ENCODE measurements at places on chromosomes 1 and 21.

DNA sequence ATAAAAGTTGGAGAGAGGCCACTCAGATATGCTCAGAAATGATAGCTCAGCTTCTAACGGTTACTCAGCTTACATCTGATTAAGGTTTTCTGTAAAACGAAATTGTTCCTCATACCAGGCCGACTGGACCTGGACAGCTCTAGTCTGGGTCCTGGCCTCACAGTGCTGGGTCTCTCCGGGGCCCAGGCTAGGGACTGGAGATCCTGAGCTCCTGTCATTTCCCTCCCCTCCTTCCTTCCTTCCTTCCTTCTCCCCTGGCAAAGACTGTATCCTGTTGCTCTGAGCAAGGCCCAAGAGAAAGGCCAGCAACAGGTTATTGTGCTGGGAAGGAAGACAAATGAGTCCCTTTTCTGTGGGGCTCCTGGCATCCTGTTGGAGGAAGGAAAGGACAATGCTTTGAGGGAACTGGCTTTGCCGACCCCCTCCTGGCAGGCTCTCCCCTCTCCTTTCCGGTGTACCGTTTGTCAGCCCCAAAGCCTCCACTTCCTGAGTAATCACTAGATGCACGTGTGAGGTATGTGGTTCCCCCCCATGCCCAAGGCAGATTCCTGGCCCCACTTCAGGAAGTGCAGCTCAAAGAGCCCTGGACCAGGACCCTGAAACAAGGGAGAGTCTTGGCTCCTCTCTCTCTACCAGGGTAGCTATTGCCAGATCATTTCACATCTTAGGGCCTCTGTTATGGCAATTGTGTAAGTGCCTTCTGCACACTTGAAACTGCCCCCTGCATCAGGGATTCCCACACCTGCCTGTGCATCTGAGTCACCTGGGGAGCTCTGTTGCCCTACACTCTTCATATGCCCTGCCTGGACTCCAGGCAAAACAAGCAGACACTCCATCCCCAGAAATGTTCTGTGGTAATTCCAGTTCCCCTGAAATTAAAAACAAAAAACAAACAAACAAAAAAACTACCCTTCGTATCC lies 212.7 kb upstream of the FGGY start:
- DNase-seq: no peak

- DNase-seq: no peak
Observed at GRCh38 chr1:51715369-51715768, 98.5 kb downstream of the OSBPL9 start.

DNA sequence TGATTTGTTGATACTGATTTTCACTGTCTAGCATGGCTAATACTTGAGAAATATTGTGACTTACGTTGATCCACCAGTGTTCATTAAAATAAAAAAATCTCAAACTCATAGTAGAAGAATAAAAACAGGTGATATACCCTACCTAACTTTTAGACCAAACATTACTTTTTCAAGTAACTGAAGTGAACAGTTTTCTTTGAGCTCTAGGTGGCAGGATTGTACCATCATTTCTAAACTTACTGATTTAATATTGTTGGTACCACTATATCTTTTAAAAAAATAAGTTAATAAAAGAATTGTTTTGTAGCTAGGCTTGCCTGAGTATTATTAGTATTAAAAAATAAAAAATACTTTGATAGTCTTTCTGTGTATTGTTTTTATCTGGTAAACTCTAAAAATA lies 21.5 kb downstream of the CDC73 start:
- DNase-seq: no peak

DNA sequence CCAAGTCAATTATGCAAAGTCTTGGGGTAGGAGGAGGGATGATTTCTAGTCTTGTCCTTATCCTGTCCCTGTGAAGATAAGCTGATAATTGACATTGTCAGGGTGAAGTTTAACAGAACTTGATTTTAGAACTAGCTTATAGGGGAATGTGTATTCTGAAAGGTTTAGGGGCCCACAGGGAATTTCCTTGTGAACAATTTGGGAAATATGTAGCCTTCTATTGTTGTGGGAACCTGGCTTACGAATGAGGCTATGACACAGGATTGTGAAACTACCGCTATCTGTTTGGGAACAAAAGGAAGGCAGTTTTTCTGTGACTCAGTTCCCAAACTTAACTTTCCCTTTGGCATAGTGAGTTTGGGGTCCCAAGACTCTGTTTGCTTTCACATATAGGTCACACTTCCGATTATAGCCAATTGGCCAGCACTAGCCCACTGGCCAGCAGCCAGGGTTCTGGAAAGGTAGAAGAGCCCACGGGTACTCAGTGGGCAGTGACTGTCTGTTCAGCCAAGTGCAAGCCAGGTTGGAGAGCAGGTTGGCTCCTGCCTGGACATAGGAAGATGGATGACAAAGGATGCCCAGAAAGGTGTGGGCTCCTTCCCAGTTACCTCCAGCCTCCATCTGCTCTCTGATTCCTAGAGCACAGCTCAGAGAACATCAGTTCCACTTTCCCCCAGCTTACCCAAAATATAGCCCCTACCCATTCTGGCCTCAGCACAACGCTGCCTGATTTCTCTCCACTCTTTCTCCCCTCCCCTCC lies 35.5 kb downstream of the H3-3A start:
- DNase-seq: no peak

DNA sequence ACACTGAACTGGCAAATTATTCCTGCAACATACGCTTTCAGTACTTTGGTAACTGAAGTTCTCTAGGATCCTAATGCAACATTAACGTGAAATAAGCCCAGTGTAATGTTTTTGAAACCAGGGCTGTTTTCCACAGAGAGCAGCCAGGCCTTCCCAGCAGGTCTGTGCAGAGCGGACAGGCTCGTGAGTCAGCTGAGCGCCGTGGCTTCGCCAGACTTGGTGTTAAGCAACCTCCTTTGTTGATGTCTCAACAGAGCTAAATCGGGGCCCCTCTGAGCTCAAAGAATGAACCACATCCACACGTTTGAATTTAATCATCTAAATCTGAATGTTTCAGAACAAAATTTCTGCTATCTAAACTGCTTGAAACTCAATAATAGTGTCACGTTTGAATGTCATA lies 181.8 kb upstream of the FMN2 start:
- DNase-seq: no peak

- DNase-seq: no peak
Observed at GRCh38 chr1:91406773-91407389, 2.2 kb upstream of the HFM1 start.

DNA sequence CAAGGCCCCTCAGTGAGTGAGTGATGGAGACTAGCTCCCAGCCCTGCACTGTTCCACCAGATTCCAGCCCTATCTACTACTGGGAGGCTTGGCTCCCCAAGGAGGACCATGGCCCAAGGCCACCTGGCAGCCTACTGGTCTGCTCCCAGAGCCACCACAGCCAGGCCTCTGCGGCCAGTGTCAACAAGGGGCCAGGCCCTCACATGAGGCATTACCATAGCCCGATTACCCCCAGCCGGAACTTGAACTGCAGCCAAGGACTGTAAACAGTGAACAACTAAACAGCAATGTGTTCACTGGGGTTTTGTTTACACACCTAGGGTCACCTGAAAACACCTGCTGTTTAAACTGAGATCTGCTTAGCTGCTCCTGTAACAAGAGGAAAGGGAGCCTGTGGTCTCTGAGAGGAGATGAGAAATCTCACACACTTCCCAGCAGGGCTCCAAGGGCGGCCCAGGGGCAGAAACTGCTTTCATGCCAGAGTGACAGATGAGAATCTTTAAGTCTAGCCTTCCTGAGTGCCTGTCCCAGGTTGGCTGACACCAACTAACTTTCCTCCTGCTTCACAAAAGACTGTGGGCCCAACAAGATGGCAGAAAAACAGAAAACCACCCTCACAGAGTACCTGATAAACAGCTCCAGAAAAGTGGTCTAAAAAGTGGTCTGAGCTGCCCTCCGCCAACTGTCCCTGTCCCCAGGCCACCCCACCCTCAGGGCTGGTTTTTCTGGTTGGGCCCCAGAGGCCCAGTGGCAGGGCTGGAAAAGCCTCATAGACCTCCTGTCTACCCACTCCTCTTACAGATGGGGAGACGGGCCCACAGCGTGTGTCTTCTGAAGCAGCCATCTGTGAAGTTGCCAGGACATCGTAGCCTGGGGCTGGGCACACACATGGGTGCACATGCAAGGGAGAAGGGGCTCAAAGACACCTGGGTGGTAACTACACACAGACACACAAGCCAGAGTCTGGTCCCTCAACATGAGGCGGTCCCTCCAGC lies 28.8 kb downstream of the MEF2D start:
- no peak for DNase-seq

GRCh38 chr1:204640578-204640977 lies 45.0 kb downstream of the LRRN2 start:
- no peak for DNase-seq

GRCh38 chr1:117096951-117097408 lies 24.6 kb downstream of the TRIM45 start:
- no peak for DNase-seq

DNA sequence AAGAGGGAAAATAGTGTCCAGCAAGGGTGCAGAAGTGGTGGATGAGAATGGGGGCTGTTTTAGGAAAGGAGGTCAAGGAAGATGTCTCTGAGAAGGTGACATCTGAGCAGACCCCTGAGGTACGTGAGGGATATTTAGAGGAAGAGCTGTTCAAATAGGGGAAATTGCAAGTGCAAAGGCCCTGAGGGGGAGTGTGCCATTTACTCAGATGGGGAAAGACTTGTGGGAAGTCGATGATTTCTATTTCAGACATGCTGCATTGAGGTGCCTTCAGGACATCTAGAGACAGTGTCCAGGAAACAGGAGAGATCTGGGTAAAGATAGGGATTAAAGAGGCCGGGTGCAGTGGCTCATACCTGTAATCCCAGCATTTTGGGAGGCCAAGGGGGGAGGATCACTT lies 10.4 kb upstream of the ADGRB2 start:
- DNase-seq: no peak

DNA sequence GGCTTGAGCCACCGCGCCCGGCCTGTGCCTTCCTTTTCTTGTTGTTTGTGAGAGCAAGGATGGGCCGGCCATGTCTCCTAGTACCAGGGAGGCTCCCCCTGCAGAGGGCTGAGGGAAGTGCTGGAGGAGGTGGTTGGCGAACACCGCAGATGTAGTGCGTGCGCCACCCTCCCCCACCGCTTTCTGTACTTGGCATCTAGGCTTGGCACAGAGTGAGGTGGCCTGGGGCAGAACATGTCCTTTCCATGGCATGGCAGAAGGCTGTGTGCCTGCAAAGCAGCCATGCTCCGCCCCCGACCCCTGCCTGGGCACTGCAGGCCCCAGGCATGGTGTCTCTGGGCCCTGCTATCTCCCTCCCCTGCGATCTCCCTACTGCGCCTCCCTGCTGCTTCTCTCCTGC lies 30.7 kb downstream of the ALPL start:
- no peak for DNase-seq

- DNase-seq: no peak
Observed at GRCh38 chr1:1213345-1214265, at the start of gene TNFRSF4. Gene TNFRSF4 (minus strand): TSS chr1:1214153. CDS start chr1:1214127, 26 bp downstream.

DNA sequence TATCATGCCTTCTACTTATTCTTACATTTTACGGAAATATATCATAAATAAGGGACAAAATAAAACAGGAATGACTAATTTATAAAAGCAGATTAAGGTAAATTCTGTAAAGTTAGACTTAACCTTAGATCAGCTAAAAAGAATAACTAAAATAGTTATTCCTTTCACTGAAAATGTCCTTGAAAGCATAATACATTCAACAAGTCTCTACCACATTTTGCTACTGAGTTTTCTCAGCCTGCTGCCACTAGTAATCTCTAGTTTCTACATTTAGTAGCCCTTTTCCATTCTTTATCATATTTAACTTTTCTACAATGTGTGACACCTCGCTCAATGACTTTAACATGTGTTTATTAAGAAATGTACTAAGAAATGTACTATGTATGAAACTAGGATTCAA lies 89.0 kb downstream of the DENND1B start:
- no peak for DNase-seq

GRCh38 chr1:207873055-207873890 lies 37.7 kb downstream of the CD34 start:
- DNase-seq: no peak

GRCh38 chr1:70963374-70963773 lies 84.2 kb downstream of the PTGER3 start:
- DNase-seq: no peak

DNA sequence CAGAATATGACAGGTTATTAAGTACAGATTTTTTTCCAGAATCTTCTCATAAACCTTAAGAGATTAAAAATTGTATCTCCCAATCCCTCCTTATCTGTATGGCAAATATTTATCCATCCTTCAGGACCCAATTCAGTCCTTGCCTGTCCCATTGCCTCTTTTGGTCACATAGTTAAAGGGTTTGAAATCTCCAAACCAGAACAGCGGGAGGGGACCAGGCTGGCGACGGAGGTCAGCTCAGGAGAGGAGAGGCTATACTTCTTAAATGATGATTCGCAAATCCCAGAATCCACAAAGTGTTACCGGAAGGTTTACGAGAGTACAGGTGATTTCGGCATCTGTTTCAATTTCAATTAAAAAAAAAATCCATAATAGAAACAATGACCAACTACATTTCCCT lies 572.7 kb downstream of the SMYD3 start:
- no peak for DNase-seq

GRCh38 chr1:3372317-3372716 lies 82.1 kb upstream of the ARHGEF16 start:
- no peak for DNase-seq

DNA sequence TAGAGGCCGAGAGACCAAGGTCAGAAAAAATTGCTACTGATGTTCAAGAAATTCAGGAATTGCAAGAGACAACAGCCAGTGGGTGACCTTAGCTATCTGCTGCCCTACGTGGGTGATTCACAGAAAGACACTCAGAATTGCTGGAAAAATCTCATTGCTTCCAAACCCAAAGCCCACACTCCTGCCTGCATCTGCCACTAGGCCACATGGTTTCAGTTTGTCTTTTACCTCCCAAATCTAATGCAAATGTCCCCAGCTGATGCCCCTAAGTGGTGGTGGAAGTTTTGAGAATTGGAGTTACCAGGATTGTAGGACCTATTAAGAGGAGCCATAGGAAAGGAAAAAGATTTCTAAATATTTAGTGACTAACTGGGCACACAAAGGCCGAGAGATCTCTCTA lies 341.5 kb upstream of the CHRM3 start:
- no peak for DNase-seq

DNA sequence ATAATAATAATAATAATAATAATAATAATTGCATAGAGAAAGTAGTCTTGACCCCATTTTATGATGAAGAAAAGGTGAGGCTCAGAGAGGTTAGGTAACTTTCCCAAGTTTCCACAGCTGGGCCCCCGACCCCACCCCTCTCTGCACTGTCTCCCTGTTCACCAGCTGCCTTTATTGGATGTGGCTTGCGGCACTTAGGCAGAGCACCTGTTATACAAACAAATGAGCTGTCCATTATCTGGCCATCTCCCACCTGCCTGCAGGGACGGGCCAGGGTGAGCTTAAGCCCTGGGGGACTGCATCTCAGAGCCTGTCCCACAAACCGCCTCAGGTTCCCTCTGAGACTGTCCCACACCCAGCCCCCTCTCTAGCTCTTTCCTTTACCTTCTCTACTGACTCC lies 10.1 kb upstream of the EFNA1 start:
- no peak for DNase-seq

DNA sequence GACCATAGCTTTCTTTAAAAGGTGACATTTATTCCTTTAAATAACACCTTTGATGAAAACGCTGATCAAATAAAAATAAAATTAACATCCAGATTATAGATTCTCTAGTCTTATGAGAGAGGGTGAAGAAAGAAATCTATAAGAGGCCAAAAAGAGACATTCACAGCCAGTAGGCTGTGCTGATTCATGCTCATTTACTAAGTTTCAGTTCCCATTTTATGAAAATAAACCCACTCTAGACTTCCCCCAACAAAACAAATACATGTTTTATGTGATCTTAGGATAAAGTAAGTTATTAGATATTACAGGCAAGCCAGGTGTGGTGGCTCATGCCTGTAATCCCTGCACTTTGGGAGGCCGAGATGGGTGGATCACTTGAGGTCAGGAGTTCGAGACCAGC lies 21.1 kb downstream of the ESRRG start:
- DNase-seq: no peak
